Cardiac fibroblast (primary cell): ENCODE measurements at places on chromosomes 1 and 21.

DNA sequence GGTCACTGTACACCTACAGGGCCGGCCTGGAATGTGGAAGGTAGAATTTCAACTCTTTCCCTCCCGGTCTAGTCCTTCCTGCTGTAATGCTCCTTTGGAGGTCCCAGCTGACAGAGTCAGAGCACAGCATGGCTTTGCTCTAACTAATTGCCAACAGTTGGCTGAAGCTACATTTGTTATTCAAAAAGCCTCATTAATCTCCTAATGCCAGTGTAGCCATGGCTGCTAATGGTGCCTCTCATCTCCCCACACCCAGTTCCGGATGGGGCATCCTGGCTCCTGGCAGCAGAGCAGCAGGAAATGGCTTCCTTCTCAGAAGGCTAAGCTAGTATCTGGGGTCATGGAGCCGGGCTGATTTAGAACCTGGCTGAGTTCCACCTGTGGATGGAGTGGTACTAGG, 18.7 kb upstream of the CAMK1G start:
- DNase-seq, result no peak

DNA sequence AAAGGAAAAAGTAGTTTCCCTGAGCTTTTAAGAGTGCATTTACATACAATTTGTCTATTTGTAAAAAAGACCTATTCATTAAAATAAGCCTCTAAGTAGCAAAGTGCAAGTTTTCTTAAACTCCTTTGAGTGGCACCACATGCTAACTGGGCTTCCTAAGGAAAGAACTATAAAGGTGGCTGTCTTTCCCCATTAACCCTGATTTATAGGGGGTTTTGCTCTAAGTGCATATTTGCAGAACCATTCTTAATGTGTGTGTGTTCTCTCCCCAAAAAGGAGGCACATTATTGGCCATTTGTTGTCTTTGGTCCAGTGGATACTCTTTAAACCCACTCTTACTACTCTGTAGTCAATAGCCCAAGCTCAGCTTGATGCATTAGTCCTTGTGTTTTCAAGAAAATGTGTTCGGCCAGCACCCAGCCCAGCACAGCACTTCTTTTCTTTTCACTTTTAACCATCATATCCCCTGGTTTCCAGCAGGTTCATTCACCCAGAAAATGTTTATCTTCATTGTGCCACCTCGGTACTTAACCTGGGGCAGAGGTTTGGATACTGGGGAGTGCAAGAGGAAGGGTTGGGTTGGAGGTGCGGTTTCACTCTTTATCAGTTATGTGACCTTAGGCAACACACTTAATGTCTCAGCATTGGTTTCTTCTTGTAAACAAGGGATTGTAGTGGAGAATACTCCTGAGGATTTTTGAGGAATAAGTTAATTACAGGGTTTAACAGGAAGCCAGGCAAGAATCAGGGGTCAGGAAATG, 161.9 kb upstream of the UBE2U start:
- DNase-seq, result no peak

DNA sequence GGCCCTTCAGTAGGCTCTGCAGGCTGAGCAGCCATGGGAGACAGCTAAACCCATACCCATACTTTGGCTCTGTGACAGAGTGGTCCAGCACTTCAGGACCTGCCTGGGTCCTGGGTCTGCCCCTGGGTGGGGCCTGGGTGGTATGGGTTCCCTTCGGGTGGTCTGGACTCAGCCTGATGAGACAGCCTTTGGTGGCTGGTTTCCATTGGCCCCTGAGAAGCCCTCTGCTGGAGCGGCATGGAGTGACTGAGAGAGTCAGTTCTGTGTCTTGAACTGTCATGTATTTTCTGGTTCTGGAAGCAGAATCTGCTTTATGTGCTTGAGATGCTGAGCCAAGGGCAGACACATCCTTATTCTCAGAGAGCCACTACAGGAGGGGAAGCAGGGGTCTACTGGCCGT, 31.3 kb upstream of the KCNA2 start:
- DNase-seq, result no peak

DNA sequence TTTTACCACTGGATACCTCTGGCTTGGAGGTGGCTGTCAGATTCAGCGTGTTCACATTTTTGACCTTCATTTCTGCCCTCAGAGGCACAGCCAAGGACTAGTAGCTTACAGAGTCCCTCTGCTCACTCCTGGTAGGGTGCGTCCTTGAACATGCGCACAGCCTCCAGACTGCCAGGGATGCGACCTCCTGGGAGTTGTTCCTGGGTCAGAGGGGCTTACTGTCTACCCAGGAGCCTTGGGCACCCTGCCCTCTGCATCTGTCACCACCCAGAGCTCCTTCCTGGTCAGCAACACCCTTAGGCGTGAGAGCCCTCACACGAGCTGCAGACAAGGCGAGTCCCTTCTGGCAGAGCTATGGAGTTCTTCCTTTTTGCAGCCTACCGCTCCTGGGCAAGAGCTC, 1.7 kb downstream of the SLX9 start:
- no peak for DNase-seq

DNA sequence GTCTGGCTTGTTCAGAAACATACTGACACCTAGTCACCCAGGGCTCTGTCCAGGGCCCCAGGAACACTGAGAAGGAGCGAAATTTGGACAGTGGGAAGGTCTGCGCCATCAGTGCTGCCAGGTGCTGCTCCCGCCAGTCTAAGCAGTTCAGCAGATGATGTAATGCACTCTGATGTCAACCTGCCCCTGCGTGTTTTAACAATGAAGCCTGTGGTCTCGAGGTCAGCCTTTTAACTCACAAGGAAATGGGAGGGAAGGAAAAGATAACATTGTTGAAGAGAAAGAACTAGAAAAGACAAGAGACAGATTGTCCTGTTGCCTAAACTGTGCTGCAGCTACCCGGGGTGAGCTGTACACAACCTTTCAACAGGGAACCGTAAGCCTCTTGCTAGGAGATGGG, 126.6 kb upstream of the IFFO2 start:
- DNase-seq, result peak; percentile 81

DNA sequence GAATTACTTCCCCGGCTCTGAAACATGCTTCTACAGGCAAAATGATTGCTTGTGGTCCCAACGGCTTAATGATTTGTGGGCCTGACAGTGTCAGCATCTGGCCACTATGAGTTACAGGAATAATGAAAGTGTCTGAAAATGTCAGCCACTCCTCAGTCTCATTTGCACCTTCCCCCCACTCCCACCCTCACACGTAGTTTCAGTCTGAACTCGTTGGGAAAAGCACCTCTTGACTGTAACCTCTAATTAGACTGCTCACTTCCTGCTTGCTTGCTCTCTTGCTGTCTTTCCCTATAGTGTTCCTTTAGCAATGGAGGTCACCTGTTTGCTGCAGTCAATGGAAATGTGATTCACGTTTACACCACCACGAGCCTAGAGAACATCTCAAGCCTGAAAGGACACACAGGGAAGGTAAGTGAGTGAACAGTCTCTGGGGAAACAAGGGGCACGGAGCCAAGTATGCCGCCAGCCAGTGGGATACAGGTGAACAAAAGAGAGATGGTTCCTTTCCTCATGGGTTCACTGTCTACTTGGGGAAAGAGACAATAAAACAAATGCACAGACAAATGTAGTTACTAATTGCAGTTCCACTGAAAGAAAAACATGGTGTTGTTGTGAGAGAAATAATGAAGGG, 27.1 kb downstream of the CFAP57 start:
- DNase-seq, result no peak

GRCh38 chr1:161351482-161351881, 16.2 kb downstream of the CFAP126 start:
- DNase-seq, result peak; percentile 12

GRCh38 chr1:69196071-69196470, 371.7 kb upstream of the LRRC7 start:
- DNase-seq, result no peak

DNA sequence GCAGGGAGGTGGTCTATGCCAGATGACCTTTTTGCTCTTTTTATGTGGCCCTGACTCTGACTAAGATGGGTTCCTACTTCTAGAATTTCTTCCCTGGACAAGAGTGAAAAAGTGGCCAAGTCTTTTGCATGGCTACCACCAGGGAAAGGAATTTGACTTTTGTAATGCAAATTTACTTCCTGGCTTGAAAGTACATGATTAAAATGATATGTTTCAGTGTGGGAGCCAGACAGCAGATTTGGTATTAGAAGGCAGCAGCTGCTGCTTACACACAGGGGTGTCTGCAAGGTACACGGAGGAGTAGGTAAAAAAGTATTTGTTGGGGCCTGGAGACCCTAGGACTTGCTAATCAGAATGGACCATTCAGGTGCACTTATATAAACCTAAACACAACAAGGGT, 78.4 kb downstream of the KCND3 start:
- no peak for DNase-seq

GRCh38 chr1:16082283-16083038, 9.0 kb upstream of the FAM131C start:
- DNase-seq, result peak; percentile 73

- DNase-seq, result peak; percentile 79
These were observed 18.0 kb downstream of the CSF1 start for GRCh38 chr1:109928591-109929111.

DNA sequence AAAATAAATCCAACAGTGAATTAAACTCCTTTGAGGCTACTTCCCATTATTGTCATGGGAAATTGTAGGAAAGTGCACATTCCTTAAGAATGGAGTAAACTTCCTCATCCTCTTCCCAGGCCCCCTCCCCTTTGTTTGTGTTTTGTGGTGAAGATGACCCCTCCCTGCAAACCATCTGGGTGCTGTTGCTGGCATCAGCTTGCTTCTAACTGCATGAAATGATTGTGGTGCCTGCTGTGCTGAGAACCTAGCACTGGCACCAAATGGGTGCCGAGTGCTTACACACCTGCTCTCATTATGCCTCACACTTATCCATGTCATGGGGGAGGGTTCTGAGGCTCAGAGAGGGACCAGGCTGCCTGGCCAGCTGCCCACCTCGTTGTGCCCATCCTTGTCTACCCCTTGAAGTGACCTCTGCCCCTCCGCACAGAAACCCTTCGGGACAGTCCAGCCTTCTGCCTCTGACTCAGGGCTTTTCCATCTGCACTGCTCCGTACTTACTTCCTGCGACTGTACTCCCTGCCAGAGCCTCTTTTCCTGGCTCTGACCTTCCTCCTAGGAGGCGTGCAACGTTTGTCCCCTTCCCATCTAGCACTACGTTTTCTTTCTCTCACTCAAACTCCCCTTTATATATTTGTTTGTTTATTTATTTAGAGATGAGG, 30.6 kb downstream of the CAPN2 start:
- DNase-seq, result no peak
